HTR-8/SVneo (cell line): ENCODE measurements at places on chromosomes 2 and 18.

GRCh38 chr18:12318334-12318697 lies 10.3 kb downstream of the TUBB6 start:
- no peak for DNase-seq

DNA sequence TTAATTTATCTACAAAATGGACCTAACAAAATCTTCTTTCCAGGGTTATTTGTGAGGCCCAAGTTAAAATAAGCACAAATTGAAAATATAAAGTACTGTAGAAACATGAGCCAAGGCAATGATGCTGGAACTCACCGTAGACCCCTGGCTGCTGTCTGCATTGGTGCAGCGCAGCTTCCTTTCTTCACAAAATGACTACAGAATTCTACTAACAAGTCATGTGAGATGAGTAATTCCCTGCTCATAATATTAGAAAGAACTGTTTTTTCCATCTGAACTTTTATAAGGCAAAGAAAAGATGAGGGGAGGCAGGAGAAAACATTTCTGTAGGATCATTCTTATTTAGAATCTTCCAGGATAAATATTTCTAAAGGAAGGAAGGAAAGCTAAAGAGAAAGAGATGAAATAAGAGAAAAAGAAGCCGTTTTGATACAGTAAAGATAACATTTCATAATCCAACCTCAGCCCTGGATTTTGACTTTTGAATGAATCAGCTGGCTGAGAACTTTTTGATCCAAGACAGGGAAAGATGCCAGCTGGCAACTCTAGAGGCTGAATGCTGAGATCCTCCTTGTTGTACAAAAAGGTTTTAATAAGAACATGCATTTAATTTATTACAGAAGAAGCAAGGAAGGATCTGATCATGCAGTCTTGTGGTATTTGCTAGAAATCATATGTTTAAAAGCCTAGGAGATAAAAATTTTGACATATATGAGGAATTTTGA lies 183.9 kb upstream of the KLHL14 start:
- no peak for DNase-seq

GRCh38 chr18:292271-292670 lies 24.4 kb upstream of the THOC1 start:
- DNase-seq, result no peak

- no peak for DNase-seq
Observed at GRCh38 chr18:58495207-58495606, 133.7 kb downstream of the ALPK2 start.

DNA sequence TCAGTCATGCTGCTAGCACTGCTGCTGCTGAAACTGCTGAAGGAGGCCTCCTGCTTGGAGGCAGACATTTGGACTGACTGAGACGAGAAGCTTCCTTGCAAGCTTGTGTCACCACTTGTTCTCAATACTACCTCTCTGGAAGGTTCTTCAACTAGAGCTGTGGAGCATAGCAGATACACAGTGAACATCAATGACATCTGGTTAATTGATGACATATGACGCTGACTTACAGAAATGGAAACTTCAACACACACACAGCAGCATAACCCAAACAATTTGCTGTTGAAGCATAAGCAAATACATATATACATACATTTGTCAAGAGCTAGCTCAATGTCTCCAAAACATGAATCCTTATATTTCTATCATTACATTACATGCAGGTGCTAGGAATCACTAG lies 47.3 kb downstream of the PLEKHA3 start:
- no peak for DNase-seq

DNA sequence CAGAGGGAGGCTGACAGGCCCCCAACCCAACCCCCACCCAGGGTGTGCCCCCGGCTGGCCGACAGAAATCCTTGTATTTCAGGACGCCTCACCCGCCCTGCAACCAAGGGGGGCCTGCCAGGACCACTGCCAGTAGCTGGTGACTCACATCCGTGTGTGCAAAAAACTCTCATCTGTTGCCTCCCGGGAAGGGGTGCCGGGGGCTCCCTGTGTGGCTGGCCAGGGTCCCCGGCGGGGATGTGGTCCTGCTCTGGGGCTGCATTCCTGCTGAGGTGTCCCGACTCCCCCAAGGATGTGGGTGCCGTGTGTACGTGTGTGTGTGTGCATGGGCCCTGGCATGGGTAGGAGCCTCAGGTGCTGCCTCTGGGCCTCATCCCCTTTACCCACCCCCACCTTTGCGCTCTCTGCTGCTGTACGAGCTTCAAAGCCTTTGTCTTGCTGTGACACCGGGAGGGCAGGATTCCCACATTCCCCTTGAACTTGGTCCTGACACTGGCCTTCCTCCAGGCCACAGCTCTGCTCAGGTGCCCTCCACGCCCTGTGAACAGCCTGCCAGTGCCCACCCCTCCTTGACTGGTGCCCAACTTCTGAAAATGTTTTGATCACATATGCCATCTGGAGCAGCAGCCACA lies 226.3 kb upstream of the HDAC4 start:
- DNase-seq, result peak; percentile 25

GRCh38 chr18:54878159-54878622 lies 49.9 kb downstream of the RAB27B start:
- DNase-seq, result no peak

DNA sequence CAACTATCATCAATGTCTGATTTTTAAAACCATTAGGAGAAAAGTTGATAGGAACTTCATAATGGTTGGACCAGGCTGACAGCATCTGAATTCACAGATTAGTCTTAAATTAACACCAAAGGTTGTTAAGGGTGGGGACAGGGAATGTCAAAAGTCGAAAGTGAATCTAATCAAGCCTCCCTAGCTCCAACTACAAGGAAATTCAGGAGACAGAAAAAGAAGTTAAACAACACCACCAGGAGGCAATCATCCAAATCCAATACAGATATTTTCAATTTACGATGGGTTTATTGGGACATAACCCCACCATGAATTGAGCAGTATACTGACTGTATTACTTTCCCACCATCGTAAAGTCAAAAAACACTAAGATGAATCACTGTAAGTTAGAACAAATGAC lies 32.8 kb downstream of the ATF2 start:
- DNase-seq, result no peak

- DNase-seq, result no peak
Observed at GRCh38 chr18:47929681-47930198, 719 bp downstream of the SMAD2 start.

DNA sequence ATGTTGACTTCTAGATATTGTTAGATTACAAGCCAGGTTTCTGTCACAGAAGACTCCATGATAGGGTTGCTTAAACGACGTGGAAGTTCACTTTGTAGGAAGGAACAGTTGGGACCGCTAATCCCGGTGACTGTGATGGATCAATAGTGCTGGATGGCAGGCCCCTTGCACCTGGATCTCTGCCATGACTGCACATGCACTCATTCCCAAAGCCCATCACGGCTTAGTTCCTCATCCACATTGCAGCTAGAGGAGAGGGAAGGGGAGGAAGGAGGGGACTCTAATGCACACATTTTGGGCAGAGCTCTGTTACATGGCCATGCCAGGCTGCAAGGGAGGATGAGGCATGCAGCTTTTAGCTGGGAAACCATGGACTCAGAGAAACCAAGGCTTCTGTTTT lies 773.7 kb upstream of the RAB6C start:
- no peak for DNase-seq

- peak; percentile 30 for DNase-seq
Observed at GRCh38 chr2:181106789-181107627, 126.6 kb downstream of the UBE2E3 start.

GRCh38 chr18:50172367-50172766 lies 22.6 kb downstream of the MYO5B start:
- no peak for DNase-seq

DNA sequence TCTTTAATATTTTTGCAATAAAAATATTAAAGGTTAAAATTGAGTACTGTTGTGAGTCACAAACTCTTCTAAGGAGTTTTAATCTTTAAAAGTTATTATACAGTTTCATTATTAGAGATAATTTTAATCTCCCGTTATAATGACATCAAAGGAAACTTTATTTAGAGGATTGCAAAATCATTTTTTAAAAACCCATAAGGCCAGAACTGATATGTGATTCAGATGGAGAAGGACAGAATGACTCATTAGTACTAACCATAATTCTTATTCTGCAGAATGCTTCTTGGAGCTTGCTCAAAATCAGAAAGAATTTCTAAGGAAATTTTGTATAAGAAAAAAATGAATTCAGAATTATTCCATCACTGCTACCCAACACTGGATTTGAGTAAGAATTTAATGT lies 12.5 kb upstream of the HNRNPLL start:
- no peak for DNase-seq

DNA sequence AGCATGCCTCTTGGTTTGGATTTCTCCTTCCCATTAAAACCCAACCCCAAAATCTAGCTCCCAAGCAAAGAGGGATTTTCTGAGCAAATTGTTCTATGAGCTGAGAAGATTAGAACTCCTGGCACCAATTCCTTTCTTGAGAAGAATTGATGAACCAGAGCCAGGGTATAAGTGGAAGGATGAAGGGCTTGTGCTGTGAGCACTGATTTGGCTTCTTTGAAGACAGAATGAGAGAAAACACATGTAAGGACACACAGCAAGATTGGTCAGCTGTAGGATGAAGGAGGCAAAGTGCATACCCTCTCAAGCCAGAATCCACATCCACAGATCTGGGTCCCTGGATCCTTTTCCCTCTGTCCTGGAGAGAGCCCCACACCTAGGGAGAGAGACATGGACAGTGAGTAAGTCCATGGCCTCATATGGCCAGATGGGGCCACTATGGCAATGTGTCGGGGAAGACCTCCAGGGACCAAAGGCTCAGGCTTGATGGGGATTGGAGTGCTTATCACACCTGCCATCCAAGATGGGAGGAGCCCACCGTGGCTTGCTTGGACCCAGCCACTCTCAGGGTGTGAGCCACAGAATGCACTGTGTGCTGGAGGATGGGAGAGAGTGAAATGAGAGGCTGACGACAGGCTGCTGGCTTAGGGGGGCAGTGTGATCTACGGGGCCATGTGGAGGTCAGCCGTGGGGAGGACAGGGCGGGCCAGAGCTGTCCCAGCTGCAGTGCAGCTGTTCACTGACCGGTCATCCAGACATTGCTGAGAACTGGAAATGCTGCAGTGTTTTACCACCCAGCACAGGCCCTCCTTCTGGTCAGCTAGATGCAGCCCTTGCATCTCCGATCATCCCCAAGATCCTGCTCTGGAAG lies 339.8 kb downstream of the CYP26B1 start:
- DNase-seq, result no peak

DNA sequence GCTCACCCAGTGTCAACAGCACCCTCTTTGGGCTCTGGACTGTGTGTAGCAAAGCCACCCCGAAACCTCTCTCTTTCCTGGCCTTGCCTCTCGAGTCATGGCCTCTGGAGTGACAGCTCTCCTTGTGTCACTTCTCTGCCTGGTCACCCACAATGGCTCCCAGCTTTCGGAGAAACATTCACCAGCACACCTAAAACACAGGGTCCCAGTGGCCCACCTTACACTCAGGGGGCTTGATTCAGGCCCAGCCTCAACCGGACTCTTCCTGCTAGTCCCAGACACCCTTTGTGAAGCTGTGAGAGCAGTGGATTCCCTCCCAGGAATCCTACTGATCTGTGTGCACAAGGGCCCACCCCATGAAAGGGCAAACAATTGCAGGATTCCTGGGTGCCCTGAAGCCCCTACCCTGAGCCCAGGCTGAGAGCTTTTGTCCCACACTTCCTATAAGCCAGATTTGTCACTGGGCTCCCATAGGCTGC lies 137.2 kb upstream of the HAAO start:
- no peak for DNase-seq

DNA sequence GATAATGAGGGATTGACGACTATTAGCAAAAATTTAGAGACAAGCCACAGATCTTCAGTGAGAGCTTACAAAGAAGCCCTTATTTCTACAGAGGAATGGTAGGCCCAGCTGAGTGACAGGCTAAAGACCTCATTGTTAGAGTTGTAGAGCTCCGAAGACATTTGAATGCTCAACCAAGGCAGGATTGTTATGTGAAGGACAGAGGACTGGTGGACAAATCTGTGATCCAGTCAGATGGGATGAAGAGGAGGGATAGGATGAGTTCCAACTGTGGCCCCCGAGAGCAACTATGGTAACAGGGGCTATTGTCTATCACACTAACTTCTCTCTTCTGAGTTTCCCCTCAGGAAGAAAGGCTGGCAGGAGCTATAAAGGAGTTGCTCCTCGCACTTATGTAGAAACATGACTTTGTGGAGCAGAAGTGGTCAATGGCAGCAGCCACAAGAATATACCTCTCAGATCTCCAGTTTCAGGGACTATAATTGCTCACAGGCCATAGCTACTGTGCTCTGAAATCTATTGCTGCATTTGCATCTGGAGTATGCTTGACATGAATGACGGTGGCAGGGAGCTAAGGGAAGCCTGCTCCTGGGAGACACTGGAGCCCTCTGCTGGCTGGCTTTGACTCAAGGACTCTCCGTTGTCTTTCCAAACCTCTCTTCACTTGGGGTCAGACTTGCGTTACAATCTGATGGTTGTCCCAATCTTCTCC lies 50.3 kb upstream of the GREB1L start:
- DNase-seq, result peak; percentile 70

DNA sequence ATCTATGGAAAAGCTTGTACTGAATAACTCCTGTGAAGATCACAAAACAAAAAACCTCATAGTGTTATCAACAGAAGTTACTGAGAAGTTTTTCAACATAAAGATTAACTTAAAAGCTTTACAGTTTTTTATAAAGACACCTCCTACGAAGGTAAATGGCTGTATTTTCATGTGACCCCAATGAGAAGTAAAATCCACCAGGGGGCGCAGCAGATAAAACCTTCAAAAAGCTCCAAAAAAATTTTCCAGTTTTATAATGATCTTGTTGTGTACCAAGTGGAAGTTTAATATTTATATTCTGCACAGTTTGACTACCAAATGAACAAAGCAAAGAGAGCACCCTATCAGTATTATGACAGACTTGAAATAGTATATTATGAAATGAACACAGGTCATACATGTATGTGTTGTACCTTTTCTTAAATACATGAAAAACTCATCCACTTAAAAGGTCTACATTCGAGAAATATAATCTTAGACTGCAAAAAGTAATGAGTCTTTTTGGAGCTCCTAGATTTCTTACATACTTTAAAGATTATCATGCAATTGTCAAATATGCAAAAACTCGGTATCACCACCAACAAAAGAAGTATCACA lies 38.5 kb downstream of the PNO1 start:
- no peak for DNase-seq

DNA sequence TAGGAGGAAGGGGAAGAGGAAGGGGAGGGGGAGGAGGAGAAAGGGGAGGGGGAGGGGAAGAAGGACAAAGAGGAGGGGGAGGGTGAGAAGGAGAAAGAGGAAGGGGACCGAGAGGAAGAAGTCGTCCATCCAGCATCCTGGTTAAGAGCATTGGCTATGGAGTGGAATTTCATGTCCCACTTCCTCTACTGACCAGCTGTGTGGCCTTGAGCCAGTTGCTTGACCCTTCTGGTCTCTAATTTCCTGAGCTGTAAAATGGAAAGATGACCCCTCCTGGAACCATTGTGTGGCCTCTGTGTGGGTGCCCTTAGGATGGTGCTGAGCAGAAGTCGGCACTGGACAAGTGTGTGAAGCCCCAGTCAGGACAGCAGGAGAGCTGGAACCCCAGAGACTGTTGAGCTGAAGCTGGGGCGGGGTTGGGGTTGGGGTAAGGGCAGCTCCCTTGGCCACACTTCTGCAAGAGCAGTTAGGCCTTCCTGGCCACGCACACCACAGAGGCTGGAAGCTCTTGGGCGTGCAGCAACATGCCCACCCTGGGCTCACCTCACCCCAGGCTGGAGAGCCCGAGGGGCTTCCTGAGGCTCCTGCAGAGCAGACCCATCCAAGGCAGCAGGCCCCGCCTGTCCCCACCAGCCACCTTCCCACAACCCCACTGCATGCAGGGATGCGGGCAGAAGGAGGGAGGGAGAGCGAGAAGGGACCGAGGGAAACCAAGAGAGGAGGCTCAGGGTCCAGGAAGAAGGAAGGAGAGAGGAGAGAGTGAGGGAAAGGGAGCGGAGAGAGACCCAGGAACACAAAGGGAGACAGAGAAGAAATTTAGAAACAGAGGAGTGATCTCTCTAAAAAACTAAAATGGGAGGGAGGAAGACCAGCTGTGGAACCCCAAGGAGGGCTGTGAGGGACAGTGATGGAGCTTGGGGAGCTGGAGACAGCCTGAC lies 16.2 kb downstream of the ADRA2B start:
- DNase-seq, result peak; percentile 76
